Esophagus muscularis mucosa (tissue), 4 donors: ENCODE measurements at places on chromosomes 3 and 15.

- H3K4me3 ChIP-seq, result no peak overlapping the region
- H3K27me3 ChIP-seq, result no peaks in the 10 kb centered on the region
- H3K4me1 ChIP-seq, result no peaks in the 10 kb centered on the region
- DNase-seq, result no peak
Observed at GRCh38 chr3:48157950-48158376, 30.3 kb downstream of the CDC25A start.

DNA sequence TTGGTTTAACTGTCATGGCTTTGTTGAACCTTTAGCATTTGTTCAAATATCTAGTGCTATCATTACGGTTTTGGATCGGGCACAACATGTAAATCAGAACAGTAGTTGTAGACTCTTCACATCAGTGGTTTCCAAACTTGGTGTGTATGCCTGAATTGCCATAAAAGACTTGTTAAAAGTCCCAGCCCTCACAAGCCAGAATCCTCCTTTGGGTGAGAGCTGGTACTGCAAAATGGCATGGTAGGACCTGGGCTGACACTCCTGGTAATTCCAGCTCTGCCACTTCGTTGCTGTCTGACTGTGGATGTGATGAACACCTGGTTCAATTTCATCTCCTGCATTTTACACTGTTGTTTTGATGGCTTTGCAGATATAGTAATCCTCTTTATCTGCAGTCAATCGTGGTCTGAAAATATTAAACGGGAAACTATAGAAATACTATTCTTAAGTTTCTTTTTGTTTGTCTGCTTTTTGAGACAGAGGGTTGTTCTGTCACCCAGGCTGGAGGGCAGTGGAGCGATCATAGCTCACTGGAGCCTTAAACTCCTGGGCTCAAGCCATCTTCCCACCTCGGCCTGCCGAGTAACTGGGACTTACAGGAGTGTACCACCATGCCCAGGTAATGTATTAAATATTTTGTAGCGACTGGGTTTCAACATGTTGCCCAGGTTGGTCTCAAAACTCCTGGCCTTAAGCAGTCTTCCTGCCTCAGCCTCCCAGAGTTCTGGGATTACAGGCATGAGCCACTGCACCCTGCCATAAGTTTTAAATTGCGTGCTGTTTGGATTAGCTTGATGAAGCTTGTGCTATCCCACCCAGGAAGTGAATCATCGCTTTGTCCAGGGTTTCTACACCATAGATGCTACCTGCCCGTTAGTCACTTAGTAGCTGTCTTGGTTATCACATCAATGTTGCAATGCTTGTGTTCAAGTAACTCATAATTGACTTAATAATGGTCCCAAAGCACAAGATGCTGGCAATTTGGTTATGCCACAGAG lies 61.6 kb downstream of the RAB7A start:
- no peak overlapping the region for H3K27ac ChIP-seq
- DNase-seq, result no peak
- H3K27me3 ChIP-seq, result no peaks in the 10 kb centered on the region
- peaks cover 86% of the 10 kb centered on the region for H3K4me1 ChIP-seq
- H3K4me3 ChIP-seq, result no peak overlapping the region
- no peaks in the 10 kb centered on the region for H3K36me3 ChIP-seq

- H3K27ac ChIP-seq, result no peak overlapping the region
- H3K36me3 ChIP-seq, result no peaks in the 10 kb centered on the region
- H3K4me3 ChIP-seq, result no peak overlapping the region
Observed at GRCh38 chr15:66405615-66406014, 18.9 kb downstream of the MAP2K1 start.

- no peaks in the 10 kb centered on the region for H3K36me3 ChIP-seq
- no peaks in the 10 kb centered on the region for H3K4me1 ChIP-seq
- H3K4me3 ChIP-seq, result no peak overlapping the region
- no peak overlapping the region for H3K27ac ChIP-seq
- no peaks in the 10 kb centered on the region for H3K27me3 ChIP-seq
Observed at GRCh38 chr3:21508246-21508645, 242.8 kb downstream of the ZNF385D start.
